ENCODE measurements at places on chromosomes 16 and 17. TPM values are rescaled to one million over a fixed set of nuclear protein-coding genes. Genes with fewer than 3 reads are reported as not detected.
A peak's percentile ranks its signal among the peaks of the same experiment; 100 is the strongest.

DNA sequence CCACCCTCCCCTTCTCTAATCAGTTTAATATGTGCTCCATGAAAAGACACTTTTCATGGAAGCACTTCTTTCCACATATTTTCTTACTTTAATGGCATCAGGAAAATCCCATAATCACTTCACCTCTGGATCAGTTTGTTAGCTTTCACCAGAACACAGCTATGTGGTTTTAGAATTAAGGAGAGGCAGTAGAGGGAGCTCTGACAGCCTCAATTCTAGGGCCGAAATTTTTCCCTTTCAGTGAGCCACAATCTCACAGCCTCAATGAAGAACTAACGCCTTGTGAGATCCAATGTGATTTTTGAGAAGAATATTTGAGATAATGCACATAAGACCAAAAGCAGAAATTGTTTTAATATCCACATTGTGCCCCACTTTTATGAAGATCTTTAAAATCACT is 1494.0 kb upstream of the CDH8 start:
- DNase-seq: no peak

DNA sequence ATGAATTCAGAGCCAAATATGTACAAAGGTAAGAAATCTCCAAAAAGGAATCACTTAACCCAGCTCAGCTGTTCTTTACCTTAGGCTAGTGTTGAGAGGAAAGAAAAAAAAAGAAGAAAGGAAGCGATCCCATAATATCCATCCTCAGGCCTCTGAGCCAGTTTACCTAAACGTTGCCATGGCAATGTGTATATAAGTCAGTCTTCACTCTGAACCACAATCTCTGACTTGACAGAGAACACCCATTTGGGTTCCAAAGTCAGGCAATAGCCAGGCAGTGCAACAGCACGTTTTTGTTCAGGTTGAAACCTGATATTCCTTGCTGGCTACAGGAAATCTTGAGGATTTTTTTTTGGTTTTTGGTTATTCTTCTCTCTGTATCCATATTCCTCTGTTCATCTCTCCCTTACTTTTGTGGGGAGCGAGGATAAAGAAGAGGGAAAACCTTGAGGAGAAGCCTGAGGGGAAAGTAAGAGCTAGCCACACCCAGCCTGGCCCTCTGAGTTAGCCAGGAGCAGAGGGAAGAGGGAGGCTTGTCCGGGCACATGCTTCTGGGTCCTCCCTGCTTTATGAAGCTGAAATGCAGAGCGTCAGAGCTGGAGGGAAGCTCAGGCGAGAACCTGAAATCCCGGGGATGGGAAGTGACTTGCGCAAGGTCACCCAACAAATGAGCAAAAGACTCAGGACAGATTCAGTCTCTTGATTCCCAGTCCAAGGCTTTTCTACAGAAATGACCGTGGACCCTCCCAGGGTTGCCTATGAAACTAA is 152.7 kb downstream of the SOX9 start:
- DNase-seq: no peak

DNA sequence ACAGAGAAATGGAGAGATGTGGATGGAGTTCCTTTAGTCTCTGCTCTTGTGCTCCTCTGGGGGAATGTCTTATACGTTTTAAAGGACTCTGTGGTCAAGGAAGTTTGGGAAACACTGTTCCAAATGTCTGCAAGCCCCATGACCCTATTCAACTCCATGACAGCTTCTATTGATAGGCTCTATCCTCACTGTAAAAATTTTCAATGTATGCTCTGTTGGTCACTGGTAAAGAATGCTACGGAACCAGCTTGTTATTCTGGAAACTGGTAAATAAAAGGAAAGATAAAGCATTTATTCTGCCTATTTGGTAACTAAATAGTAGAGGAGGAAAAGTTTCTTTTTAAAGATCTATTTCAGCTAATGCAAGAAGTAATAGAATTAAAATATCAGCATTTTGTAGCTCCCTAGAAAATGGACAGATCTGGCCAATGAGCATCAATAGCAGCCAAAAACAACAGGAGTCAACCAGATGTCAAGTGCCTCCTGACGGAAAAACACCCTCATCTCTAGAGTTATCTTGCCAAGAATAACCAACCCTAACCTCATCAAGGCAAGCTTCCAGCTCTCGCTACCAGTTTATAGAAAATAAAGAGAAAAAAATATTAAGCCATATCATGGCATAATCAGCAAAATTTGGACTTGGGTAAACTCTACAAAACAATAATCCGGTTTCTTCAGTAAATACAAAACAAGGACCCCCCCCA is 16.1 kb downstream of the GDE1 start:
- DNase-seq: no peak

DNA sequence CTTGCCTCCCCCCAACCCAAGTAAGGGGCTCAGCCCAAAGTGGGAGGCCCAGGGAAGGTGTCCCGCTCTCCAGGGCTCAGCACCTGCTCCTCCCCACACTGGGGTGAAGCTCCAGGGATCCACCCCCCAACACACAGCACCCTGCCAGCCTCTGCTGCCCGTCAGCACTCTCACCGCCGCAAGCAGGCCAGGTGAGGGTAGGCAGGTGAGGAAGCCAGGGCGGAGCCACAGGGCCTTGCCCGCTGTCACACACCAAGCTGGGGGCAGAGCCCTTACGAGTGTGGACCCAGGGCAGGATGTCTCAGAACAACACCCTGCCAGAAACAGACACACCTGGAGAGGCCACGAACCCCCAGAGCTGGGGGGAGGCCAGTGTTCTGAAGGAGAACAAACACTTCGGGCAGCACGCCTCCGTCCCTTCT is 19.5 kb downstream of the PLLP start:
- DNase-seq: no peak

- DNase-seq: no peak
Measured at GRCh38 chr17:65025297-65025696, 31.2 kb downstream of the GNA13 start.

GRCh38 chr17:4001048-4001590 is 36.9 kb upstream of the ATP2A3 start:
- no peak for DNase-seq

GRCh38 chr16:87897521-87898505 is 28.5 kb upstream of the SLC7A5 start:
- DNase-seq: no peak

- peak; percentile 74 for DNase-seq
Measured at GRCh38 chr16:31452631-31453106, 6.6 kb upstream of the ARMC5 start.

DNA sequence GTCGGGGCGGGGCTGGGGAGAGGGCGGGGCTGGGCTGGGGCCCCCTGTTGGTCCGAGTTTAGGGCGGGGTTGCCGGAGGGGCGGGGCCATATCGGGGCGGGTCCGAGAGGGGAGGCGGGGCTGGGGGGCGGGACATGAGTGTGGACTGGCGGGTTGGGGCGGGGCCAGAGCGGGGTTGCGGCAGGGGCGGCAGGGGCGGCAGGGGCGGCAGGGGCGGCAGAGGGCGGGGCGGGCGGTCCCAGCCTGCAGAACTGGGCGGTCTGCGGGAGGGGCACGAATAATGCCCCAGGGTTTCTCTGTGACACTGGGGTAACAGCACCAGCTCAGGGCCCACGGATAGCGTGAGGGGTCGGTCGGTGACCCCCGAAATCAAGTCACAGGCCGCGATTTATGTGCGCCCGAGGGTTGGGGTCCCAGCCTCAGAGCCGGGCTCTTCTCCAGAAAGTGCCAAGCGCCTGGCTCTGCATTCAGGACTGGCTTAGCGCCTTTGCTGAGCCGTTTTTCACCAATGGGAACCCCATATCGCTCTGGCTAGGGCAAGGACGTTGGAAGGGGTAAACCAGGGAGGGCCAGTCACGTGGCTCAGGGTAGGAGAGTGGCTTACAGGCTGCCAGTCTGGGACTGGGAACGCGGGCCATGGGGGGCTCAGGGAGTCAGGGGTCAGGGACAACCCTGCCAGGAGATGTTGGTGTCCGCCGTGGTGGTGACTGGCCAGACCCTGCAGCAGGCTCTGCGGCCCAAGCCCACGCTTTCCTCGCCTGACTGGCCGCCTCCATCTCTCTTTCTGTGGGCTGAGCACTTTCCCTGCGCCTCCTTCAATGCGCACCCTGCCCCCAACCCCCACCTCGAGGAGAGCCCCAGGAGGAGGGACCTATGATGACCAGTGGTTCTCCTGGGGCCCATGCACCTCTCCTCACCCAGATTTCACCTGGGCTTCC is 1.2 kb upstream of the METTL26 start:
- peak; percentile 72 for DNase-seq

GRCh38 chr16:47924950-47925349 is 230.8 kb downstream of the ABCC12 start:
- no peak for DNase-seq

- DNase-seq: no peak
Measured at GRCh38 chr17:74865504-74866197, 6.0 kb upstream of the GRIN2C start.

DNA sequence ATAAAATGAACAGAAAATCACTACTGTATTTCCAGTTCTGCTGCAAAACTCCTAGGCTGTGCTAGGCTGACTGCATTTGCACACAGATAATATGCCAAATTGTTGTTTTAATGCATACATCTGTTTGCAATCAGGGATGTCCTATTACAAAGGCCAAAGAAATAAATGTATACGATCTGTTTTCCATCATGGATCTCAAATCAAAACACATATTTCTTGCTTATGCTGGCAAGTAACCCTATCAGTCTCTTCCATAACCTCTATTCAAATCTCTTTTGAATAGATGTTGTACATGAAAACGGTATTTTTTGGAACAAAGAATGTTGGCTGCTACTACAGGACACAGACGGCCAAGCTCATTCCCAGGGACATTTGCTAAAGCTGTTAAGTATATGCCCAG is 56.6 kb downstream of the DUSP14 start:
- no peak for DNase-seq

DNA sequence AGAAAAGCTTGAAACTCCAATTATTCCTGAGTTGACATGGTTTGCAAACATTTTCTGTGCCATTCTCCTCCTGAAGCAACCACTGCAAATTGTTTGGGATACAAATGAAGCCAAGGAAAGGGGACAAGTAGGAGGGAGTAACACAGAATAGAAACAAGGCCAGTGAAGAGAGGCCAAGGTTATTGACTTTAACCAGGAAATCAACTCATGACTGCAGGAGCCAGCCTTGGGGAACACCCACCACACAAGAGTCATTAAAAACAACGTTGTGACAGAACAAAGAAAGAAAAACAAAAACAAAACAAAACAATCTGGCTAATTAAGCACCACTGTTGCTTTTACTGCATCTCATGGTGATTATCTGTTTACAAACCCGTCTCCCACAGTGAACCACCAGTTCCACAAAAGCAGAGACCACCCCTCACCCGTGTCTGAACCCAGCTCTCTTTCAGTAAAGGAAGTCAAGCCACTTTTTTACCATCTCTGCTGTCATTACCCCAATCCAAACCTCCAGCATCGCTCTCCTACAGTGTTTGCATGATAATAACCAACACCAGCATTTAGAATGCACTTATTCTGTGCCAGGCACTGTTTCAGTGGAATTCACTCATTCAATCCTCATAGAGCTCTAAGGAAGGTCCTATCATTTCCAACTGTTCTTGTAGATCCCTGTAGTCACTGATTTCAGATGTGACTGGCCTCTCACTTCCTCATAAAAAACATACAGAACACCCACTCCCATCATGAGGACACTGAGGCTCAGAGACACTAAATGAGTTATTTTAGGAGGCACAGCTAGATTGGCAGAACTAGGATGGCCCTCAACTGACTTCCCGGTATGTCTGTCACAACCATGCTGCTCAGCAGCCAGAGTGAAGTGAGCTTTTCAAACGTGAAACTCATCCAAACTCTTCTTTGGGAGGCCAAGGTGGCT is 2.0 kb downstream of the ZDHHC1 start:
- no peak for DNase-seq

- no peak for DNase-seq
Measured at GRCh38 chr16:9836118-9836736, 346.0 kb downstream of the GRIN2A start.

DNA sequence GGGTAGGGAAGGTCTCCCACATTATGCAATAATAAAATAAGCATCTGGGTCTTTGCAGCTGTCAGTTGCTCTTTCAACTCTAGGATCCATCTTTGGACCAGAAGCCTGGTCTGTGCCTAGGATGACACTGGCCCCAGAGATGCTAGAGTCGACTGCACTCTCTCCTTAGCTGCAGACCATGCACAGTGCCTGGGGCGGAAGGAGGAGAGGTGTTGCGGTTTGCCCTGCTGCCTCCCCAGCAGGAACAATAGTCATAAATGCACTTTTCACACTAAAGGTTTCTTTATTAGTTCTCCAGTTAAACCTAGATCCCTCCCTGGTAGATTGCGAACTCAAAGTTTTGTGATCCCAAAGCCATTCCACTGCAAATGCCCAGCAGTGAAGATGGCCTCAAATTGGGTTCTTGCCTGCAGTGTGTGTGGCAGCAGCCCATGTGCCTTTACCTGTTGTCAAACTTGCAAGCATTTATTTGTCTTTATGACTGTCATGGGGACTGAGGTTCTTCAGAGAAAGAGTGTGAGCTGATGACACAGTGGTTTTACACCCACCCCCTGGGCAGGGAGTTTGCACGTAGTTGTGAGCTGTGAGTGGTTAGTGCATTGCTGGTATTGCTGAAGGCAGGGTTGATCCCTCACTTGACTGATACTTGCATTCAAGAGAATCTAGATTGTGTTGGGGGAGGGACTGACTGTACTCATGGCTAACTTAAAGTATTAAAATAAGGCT is 10.3 kb downstream of the ATXN1L start:
- DNase-seq: no peak

GRCh38 chr16:17431012-17431411 is 39.7 kb downstream of the XYLT1 start:
- no peak for DNase-seq

DNA sequence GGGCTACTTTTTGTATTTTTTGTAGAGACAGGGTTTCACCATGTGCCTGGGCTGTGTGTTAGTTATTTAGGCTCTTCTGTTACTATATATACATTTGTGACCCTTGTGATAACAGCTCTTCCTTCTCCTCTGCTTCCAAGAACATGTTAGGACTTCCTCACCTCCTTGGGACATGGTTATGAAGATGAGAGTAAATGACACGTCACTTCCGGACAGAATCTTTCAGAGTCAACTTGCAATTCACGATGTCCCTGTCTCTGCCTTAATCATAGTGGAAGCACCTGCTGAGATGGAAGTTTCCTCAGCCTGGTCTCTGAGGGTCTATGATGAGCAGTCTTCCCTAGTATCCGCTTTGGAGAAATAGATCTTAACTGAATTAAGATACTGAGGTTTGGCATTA is 42.9 kb downstream of the CCDC42 start:
- DNase-seq: no peak

DNA sequence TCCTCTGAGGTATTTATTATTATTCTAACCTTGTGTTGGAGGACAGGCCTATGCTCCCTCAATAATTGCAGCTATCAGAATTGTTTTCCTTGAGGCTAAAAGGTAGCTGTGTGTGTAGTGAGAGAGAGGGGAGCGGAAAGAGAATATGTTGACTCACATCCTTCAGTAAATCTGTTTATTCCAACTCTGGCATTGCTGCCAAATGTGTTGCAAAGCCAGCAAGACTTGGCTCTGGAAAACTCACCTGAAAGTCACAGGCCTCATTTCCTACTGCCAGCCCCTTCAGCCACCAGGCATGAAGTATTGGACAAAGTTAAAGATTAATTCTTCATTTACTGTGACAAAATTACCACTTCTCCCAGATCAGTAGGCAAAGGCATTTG is 9.6 kb downstream of the CA10 start:
- no peak for DNase-seq

The EVI2A gene
- 1.2 TPM for polyA plus RNA-seq

The FOXF1 gene
- 65.1 TPM for polyA plus RNA-seq

The DNASE1L2 gene
- 0.19 TPM for polyA plus RNA-seq

The PROCA1 gene
- polyA plus RNA-seq: 0.51 TPM

The TNFAIP1 gene
- 51.2 TPM for polyA plus RNA-seq

The MYH11 gene
- polyA plus RNA-seq: 0.20 TPM

The EMP2 gene
- polyA plus RNA-seq: 15.2 TPM

The ITGAD gene
- polyA plus RNA-seq: not detected

The EVPLL gene
- not detected for polyA plus RNA-seq

The HSD11B2 gene
- not detected for polyA plus RNA-seq

The SHISA9 gene
- not detected for polyA plus RNA-seq

Measured in AG04450 (cell line).